Muscle of leg (tissue), 16 donors: ENCODE measurements at places on chromosomes 11 and 22. TPM values are rescaled to one million over a fixed set of nuclear protein-coding genes. Genes with fewer than 3 reads are reported as not detected.

Gene ANO3
- polyA plus RNA-seq, result 0.70 TPM

Gene ELFN2
- 2.2 TPM for polyA plus RNA-seq

Gene CCDC81
- polyA plus RNA-seq, result 0.45 TPM

Gene PKNOX2
- polyA plus RNA-seq, result 25.2 TPM

Gene INPP5J
- 1.1 TPM for polyA plus RNA-seq

Gene MUC6
- 0.29 TPM for polyA plus RNA-seq

Gene APOBEC3C
- polyA plus RNA-seq, result 5.8 TPM

Gene MYH9
- 126 TPM for polyA plus RNA-seq

Gene CCDC15
- polyA plus RNA-seq, result 3.0 TPM

Gene TREH
- polyA plus RNA-seq, result 0.16 TPM

Gene MMP8
- polyA plus RNA-seq, result 0.07 TPM

Gene SGSM1
- 0.19 TPM for polyA plus RNA-seq

Gene ARHGAP8
- 2.8 TPM for polyA plus RNA-seq

Gene BDNF
- 1.9 TPM for polyA plus RNA-seq

DNA sequence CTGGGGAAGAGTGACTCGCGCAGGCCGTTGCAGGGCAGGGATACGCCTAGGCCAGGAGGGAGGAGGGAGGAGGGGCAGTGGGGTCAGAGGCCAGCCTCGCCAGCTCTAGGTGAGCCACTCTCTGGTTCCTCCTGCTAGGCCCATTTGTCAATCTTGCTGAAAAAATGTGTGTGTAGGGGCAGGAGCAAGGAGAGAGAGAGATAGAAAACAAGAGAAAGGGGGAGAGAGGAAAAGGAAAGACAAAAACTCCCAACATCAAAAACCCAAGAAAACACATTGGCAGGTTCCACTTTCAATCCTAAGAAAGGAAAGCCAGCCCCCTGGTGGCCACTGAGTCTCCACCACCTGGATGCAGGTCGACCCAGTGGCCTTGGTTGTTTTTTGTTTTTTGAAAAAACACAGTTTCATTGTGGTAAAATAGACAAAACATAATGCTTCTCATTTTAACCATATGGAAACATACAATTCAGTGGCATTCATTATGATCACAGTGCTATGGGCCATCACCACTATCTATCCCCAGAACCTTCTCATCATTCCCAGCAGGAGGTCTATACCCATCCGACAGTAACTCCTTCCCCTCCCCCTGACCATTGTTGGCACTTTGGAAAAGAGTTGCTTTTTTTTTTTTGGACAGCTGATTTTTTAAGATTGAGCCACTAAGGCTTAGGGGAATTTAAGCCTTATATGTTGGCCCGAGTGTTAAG lies 10.9 kb downstream of the OMP start:
- peak; percentile 49 for DNase-seq

DNA sequence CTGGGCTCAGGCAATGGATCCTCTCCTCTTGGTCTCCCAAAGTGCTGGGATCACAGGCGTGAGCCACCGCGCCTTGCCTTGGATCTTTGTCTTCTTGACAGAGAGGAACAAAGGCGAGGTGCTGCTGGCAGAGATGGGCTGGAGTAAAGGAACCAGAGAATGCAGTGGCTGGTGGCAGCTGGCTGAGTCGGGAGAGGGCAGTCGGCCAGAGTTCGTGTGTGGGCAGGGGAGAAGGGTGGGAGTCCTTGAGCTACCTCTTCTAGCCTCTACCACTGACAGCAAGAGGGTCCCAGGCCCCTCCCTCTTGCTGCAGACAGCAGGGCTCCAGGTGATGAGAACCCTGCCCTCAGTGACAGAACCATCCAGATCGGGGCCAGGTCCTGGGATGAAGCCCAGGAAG lies 86.2 kb upstream of the LINC01488 start:
- DNase-seq, result no peak

DNA sequence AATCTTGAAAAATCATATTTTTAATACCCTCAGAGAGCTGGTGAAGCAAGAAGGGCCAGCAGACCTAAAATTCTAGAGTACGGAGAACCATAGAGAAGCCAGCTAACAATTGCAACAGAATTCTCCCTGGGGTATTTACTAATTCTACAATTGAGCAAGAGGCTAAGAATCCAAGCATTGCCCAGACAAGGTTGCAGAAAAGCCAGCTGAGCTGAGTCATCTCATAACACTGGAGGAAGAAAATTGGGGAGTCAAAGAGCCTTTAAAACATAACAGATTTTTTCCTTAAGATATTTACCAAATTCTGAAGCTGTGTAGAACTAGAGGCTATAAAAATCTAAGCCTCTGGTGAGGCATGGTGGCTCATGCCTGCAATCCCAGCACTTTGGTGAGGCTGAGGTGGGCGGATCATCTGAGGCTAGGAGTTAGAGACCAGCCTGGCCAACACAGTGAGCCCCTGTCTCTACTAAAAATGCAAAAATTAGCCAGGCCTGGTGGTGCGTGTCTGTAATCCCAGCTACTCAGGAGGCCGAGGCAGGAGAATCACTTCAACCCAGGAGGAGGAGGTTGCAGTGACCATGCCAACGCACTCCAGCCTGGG lies 13.6 kb upstream of the TMEM216 start:
- DNase-seq, result peak; percentile 70

GRCh38 chr11:26478710-26479109 lies 93.4 kb downstream of the MUC15 start:
- DNase-seq, result peak; percentile 18

GRCh38 chr11:1391165-1392075 lies 1.7 kb downstream of the BRSK2 start:
- peak; percentile 21 for DNase-seq

DNA sequence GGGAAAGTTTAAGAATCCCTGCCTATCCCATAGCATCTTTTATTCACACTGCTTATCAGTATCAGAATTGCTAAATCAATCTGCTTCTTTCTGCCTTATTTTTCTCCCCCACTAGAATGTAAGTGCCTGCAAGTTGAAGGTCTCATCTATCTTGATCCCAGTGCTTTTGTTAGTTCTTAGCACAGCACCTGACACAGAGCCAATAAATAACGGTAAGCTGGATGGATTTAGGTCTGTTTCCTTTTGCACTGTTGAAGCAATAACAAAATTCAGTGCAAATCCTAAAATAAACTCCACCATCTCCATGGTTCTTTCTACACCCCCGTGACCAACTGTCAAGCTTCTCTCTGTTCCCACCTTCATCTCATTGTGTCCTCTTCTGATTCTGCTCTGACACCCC lies 36.7 kb upstream of the CD44 start:
- DNase-seq, result peak; percentile 77

DNA sequence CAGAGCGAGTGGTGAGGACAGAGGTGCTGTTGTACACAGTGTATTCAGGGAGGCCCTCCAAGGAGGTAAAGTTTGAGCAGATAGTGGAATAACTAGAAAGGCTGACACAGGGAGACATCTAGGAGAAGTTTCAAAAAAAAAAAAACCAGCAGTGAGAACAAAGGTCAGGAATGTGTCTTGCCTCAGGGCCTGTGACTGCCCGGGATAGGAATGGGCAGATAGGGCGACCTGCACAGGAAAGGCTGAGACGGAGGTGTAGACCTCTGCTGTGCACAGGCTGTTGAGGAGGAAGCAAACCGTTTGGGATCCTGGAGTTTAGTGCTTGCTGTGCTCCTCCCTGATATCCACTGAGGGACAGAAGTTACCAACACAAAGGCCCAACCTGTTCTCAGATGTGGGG lies 406.5 kb upstream of the B3GAT1 start:
- DNase-seq, result no peak

- DNase-seq, result no peak
Measured at GRCh38 chr11:74476536-74476935, 9.2 kb upstream of the KCNE3 start.

GRCh38 chr11:128718064-128718463 lies 24.2 kb downstream of the FLI1 start:
- DNase-seq, result no peak

DNA sequence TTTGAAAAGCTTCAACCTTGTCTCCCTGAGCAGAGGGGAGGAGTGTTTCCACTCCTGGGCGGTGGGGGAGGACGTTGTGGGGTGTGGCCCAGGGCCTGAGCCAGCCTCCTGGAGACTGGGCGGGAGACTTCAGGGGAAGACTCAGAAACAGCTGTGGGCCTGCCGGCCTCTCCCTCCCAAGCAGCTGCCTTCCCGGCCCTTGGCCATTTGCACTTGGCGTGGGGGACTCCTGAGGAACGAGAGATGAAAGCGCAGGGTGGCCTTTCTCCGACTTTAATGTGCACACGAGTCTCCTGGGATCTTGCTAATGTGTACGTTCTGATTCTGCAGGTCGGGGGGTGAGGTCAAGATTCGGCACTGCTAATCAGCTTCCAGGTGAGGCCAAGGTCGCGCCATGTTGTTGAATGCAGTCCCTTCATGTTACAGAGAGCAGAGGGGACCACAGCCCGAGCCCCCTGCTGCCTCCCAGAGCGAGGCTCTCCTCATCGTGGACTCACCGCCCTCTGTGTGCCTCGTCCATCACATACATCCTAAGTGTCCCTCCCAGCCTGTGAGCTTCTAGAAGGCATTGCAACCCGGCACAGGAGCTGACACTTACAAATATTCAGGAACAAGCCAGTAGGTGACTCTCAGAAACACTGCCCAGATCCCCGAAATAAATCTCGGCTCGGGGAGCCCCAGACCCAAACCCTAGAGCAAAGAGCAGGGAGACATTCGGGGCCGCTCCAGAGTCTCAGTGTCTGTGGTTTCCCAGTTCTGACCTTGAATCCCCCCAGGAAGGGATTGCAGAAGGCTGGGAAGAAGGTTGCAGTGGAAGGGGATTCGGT lies 7.7 kb downstream of the LIF start:
- DNase-seq, result peak; percentile 91

DNA sequence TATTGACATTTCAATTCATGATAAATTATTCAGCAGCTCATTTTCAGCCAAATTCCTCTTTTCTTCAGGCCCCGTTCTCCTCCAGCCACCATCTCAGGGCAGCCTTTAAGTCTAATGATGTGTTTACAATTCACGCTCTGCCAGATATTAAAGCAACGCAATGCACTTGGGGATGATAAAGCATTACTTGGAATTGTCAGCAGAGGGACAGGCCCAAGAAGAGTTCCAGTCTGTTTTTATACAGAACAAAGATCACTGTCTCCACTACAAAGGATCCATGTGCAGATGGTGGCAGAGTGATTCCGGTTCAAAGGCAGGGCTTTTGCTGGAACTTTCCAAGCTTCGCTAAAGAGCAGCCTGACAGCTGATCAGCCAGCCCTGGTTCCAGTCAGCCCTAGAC lies 13.6 kb upstream of the GALNT18 start:
- DNase-seq, result peak; percentile 57

DNA sequence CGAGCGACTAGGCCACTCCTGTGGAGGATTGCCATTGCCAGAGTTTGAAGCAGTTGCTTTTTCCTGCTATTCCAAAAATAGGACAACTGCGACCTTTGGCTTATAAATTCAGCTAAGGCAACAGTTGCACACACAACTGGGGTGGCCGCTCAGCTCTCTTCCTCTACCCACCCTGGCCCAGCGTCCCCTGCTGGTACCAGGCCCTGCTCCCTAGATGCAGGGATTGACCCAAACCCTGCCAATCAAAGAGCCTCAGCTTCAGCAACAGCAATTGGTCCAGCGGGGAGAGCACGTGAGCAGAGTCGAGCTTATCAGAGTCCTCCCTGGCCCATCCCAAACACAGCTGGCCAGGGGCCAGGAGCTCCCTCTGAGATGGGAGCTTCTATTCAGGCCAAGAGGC lies 22.0 kb upstream of the CABP2 start:
- peak; percentile 51 for DNase-seq

GRCh38 chr11:116225784-116226585 lies 546.8 kb downstream of the BUD13 start:
- peak; percentile 47 for DNase-seq

- no peak for DNase-seq
Measured at GRCh38 chr22:20228939-20229272, 39.2 kb downstream of the RTN4R start.

- DNase-seq, result no peak
Measured at GRCh38 chr11:36241497-36241896, 47.7 kb downstream of the COMMD9 start.
